ENCODE measurements at places on chromosomes 6 and 20.

- DNase-seq = peak; percentile 52
Measured at GRCh38 chr6:157221049-157221816, 102.1 kb downstream of the TMEM242 start.

DNA sequence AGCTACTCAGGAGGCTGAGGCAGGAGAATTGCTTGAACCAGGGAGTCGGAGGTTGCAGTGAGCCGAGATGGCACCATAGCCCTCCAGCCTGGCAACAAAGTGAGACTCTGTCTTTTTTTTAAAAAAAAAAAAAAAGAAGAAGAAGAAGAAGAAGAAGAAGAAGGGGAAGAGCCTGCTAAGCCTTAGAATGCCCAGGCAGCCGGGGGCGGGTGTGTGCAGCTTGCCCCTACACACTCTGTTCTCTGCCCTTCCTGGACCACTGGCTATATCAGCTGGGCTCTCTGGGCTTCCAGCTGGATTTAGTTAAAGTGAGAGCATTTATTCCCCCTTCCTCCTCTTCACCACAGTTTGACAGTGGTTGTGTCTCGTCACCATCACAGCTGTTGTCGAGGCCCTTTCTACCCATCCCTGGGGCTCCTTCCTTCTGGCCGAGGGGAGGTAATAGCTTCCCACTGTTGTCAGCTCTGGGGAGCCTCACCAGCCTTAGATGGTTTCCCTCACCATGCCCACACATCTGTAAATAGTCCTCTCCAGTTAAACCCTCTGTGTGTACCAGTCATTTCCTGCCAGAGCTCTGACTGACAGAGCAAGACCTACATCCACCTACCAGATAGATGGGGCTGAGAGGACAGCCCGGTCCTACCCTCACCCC, 77.6 kb downstream of the TRERF1 start:
- no peak for DNase-seq

GRCh38 chr6:6218759-6219085, 101.7 kb downstream of the F13A1 start:
- DNase-seq = no peak

DNA sequence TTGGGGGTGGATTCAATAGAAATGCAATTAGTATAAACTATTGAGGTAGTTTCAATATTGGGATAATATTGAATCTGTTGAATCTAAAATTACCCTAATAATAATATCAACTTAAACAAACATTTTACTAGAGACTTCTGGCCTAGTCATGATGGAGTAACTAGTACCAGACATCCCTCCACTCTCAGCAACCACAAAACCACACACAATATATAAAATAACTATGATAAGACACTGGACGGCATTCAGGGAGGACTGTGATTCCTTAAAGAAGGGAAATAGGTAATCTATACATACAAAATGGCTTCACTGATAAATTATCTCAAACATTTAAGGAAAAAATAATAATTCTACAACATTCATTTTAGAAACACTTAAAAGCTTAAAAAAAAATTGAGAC, 38.9 kb upstream of the TMEM14A start:
- DNase-seq = no peak

GRCh38 chr6:12527339-12527738, 189.2 kb upstream of the PHACTR1 start:
- DNase-seq = no peak

DNA sequence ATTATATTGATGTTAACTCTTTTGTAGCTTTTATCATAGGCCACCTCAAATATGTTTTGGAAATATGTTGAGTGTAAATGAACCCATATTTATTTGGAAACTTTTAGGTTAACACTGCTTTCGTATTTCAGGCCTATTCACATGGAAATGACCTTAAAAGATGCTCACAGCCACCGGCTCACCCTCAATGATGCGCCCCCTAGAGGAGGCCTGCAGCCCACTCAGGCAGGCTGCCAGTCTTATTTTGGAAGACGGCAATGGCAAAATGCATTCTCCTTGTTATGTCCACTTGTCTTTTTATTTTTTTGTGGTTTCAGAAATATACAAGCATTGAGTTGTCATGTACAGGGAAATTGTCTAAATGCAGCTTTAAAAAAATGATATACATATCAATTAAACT, 869.7 kb downstream of the PHF3 start:
- DNase-seq = no peak

DNA sequence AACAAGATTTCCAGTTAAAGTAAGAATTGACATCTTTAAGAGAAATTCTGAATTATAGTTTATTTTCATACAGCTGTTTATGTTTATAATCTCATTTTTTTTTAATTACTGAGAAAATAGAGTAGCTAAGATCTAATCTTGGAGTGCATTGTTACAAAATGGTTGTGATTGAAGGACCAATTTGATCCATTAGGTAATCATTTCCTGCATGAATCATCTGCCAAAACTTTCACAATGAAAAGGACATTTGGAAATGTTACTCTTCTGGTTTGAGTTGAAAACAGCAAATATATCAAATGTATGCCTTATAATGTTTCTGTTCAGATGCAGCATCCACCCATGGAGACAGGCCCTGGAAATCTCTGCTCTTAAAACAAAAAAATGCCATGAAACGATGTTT, 19.0 kb downstream of the TUBB2A start:
- DNase-seq = no peak

- no peak for DNase-seq
Measured at GRCh38 chr6:6003621-6004366, 2.9 kb downstream of the NRN1 start.

DNA sequence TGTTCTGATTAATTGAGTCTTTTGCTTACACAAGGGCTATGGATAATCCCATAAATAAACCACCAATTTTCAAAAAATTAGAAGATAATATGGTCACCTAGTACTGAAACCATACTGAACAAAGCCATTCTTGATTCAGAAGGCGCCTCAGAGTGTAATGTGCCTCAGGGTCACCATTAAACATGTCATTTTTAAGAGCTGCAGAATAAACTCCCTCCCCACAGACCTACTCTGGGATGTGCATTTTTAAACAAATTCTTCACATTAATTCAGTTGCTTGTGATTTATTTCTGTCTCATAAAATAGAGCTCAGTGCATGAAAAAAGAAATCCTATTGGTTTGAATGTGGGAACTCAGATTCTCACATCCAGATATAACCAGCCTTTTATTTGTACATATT, 202.1 kb upstream of the HEY2 start:
- no peak for DNase-seq

GRCh38 chr6:158879180-158879579, 60.0 kb upstream of the EZR start:
- DNase-seq = no peak

DNA sequence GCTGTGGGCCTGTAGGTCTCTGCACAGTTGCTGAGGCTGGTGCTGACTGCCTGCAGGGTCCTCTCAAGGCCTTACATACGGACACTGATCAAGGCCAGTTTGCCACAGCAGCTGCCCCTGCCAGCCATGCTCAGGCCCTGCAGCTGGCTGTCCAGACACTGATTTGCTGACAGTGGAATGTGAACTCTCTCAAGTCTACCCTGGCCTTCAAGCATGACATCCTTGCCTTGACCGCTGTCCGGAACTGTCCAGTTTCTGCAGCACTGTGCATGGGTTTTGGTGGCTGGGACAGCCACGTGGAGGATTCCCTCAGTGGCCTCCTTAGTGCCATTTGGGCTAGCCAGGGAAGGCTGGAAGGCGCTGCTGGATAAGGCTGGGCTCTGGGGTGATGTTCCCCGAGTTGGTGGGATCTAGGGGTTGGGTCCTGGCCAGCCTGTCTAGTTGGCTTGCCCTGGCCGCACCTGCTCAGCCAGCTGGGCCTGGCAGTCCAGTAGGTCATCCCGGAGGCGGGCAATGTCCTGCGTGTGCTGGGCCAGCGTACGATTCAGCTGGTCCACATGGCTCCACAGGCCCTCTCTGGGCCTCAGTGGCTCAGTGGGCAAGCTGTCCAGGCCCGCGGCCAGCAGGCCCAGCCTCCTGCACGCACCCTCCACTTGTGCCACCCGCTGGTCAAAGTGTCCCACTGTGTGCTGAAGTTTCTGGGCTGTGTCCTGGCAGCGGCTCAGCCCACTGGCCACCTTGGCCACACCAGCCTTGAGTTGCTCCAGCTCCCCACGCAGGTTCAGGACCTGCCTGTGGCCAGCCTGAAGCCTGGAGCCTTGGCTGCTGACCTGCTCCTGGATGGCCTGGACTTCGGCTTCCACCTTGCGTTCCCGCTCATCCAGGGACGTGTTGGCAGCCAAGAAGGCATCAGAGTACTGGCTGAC, 5.5 kb downstream of the EMILIN3 start:
- no peak for DNase-seq

- no peak for DNase-seq
Measured at GRCh38 chr6:159877256-159877808, 13.5 kb upstream of the MAS1 start.

DNA sequence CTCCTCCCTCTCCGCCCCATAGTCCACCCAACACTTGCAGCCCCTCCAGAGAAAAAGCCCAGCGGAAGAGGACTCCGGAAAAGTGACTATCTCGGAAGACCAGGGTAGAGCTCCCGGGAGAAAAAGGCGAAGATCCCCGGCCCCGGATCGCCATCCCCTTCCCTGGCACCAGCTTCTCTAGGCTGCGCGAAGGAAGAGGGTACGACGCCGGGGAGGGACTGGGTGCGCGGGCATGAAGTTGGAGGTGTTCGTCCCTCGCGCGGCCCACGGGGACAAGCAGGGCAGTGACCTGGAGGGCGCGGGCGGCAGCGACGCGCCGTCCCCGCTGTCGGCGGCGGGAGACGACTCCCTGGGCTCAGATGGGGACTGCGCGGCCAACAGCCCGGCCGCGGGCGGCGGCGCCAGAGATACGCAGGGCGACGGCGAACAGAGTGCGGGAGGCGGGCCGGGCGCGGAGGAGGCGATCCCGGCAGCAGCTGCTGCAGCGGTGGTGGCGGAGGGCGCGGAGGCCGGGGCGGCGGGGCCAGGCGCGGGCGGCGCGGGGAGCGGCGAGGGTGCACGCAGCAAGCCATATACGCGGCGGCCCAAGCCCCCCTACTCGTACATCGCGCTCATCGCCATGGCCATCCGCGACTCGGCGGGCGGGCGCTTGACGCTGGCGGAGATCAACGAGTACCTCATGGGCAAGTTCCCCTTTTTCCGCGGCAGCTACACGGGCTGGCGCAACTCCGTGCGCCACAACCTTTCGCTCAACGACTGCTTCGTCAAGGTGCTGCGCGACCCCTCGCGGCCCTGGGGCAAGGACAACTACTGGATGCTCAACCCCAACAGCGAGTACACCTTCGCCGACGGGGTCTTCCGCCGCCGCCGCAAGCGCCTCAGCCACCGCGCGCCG, 822 bp downstream of the FOXQ1 start:
- no peak for DNase-seq

GRCh38 chr20:967796-968742, 34.0 kb downstream of the RSPO4 start:
- DNase-seq = no peak

GRCh38 chr6:88163616-88164015, 2.5 kb downstream of the CNR1 start:
- DNase-seq = no peak

DNA sequence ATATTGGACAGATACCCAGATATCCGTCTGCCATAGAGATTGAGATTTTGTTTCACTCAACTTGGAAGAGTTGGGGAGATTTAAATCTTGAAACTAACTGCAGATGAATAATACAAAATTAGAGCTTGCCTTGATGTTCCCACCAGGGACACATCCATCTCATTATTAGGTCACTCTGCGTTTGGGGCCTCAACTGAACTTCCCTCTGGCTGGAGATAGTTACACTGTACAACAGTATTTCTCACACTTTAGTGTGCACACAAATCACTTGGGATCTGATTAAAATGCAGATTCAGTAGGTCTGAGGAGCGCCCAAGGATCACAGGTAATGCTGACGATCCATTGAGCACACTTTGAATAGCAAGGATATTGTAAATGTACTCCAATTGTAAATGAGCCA, 35.0 kb upstream of the ADTRP start:
- no peak for DNase-seq

- no peak for DNase-seq
Measured at GRCh38 chr20:44475372-44475693, 341 bp upstream of the TTPAL start.

GRCh38 chr6:61200444-61200843, 1085.6 kb downstream of the KHDRBS2 start:
- DNase-seq = no peak

DNA sequence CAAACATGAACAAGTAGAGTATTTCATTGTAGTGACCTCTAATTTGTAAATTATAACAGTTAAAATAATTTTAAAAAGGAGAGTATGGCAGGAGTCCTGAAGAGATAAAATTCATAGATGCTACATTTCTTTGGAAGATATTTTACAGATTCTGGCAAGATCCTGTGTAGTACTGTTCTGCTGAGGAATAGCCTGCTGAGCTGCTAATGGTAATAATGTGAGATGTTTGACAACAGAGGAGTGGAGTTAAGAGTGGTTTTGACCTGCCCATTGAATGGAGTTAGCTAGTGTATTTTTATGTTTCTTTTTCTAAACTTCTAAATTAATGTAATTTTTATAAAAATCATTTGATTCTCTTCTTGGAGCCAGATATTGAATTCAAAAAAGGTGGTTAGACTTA, 11.8 kb downstream of the CLVS2 start:
- no peak for DNase-seq

- DNase-seq = no peak
Measured at GRCh38 chr6:45432977-45433376, 55.2 kb upstream of the SUPT3H start.

DNA sequence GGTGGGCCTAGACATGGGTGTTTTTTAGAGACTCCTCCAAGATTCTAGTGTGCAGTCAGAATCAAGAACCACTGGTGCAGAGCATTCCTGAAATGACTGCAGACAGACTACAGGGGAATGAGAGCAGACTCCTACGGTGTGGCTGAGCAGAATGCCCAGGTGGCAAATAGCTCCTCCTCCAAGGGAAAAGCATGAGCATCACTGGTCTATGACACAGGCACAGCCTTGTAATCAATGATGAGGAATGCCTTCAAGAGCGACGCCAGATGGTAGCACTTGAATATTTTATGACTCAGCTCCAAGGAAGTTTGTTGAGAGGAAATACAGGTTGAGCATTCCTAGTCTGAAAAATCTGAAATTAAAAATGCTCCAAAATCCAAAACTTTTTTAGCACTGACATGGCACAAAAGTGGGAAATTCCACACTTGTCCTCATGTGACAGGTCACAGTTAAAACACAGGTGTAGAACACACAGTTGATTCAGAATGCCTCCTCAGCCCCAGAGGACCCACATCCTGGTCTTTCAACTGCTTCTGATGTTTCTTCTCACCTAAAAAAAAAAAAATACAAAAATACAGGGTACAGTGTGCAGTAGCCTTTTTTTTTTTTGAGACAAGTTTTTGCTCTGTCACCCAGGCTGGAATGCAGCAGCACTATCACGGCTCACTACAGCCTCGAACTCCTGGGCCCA, 10.6 kb upstream of the FAM8A1 start:
- DNase-seq = no peak

- DNase-seq = no peak
Measured at GRCh38 chr6:156199182-156199581, 578.0 kb upstream of the ARID1B start.

- peak; percentile 52 for DNase-seq
Measured at GRCh38 chr6:26286168-26286877, 78.7 kb upstream of the BTN3A2 start.

Data from activated CD8-positive, alpha-beta memory T cell treated with anti-CD3 and anti-CD28 coated beads for 1 hour (primary cell).